ENCODE measurements at places on chromosomes 3 and 15. TPM values are rescaled to one million over a fixed set of nuclear protein-coding genes. Genes with fewer than 3 reads are reported as not detected.
A peak's percentile ranks its signal among the peaks of the same experiment; 100 is the strongest.

The PRR20G gene
- polyA plus RNA-seq: not detected

GRCh38 chr15:40302288-40302886 lies 5.3 kb downstream of the PLCB2 start:
- no peak for DNase-seq

DNA sequence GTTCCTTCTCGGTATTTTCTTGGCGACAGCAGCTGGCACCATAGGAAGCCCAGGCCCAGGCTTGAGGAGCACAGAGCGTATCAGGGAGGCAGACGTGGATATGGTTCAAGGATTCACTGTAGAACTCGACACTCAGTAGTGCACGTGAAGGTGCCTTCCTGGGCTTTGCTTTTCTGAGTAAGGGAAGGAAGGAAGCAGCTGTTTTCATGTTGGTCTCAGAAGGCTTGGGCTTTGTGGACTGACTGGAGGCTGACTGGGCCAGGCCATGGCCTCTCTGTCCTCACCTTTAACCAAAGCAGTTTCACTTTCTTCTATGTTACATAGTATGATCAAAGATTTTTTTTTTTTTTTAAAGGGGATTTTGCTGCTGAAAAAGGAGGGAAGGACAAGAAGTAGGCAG lies 6.9 kb upstream of the GHRL start:
- DNase-seq: no peak

DNA sequence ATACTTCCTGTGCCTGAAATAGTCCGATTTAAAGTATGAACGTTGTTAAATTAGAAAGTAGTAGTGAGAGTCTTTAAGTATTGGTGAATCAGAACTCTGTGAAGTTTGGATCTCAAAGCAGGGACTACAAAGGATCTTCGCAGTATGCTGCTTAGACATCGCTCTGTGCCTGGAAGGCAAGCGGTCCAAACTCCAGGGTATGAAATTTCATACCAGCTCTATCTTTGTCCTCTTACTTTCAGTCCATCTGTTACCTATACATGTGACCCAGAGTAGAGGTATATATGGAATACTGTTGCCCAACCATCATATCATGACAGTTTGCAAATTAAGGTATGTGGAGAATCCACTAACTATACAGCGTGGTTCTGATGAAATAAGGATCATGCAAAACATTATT lies 34.5 kb downstream of the VPS8 start:
- no peak for DNase-seq

DNA sequence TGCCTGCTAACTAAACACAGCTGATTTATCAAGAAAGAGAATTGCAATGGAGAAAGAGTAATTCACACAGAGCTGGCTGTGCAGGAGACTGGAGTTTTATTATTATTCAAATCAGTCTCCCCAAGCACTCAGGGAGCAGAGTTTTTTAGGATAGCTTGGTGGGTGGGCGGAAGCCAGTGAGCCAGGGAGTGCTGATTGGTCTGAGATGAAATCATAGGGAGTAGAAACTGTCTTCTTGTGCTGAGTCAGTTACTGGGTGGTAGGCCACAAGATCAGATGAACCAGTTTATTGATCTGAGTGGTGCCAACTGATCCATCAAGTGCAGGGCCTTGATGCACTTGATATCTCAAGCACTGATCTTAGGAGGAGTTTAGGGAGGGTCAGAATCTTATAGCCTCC lies 891.9 kb upstream of the CADM2 start:
- DNase-seq: no peak

DNA sequence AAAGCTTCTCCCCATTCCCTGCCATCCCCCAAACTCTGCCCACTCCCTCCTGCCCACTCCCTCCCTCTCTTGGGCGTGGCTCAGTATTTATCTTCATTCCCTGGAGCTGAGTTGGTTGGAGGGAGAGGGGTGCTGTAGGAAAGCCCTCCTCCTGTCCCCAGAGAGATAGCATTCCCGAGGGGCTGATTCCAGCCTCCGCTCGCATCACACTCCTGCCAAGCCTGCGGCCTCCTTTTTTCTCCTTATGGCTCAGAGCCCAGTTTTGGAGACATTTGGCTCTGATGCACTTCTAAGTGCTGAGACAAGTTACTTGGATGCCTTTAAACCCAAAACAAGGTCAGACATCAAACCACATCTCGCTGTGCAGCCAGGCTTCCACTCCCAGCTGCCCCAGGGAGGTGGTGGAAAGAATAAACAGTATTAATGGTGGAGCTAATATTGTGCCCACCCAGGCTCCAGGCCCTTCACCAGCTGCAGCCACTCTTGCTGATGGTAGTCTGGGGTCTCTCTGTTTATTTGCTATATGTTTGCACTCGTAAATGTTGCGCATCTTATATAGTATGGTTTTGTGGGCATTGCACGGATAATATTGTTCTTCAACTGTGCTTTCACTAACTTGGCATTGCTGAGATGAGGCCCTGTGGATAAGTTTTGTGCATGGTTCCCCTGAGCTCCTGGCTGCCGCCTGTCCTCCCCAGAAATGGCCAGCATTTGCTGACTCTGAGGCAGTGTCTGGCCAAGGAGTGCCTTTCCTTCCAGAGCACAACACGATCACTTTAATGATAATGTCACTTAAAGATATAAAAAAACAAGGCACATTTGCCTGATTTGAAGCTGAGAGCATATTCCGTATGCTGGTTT lies 157.2 kb downstream of the LRRC28 start:
- DNase-seq: peak; percentile 86

- DNase-seq: no peak
These were observed 333.5 kb upstream of the NR2E3 start for GRCh38 chr15:71476823-71477222.

- DNase-seq: no peak
These were observed 114.3 kb downstream of the STAC start for GRCh38 chr3:36494461-36495109.

DNA sequence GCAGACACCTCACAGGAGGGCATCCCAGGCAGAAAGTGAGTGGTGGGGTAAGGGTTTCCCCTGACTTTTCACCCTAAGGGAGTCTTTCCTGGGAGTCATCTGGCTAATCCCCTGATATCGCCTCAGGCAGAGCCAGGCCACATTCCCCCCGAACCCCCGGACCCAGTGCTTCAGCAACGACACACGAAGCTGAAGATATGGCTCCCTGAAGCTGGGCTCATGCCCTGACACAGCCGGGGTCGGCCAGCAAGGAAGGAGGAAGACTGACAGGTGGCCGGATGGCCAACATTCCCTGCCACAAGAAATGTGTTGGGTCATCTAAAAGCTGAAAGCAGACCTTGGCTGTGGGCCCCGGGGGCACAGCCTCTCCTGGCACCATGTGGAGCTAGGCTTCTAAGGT lies 14.4 kb downstream of the CHST13 start:
- no peak for DNase-seq

DNA sequence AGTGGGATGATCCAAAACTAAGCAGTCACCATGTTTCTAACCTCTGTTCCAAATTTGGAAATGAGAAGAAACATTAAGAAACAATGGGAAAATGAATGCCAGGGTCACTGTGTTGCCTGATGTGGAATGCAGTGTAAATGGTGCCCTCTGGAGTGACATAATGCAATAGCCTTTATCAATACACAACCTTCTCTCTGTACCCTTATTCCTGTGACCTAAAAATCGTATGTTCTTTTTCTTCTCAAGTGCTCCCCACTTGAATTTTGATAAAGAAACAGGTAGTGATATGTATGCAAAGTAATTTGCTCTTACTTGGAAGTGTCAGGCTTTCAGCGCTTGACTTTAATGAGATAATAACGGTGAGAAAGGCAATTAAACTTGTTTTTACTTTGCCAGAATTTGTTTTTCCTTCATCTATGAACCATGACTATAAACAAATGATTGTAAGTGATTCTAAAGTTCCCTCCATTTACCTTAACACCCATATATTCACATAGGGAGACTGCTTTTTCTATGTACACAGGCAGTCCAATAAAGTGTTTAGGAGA lies 145.8 kb upstream of the THRB start:
- peak; percentile 39 for DNase-seq

The IQCH gene
- polyA plus RNA-seq: 3.9 TPM

- no peak for DNase-seq
These were observed 38.1 kb upstream of the TMC3 start for GRCh38 chr15:81411969-81412633.

The UROC1 gene
- polyA plus RNA-seq: 0.10 TPM

GRCh38 chr15:37574985-37575384 lies 359.5 kb upstream of the TMCO5A start:
- DNase-seq: no peak

DNA sequence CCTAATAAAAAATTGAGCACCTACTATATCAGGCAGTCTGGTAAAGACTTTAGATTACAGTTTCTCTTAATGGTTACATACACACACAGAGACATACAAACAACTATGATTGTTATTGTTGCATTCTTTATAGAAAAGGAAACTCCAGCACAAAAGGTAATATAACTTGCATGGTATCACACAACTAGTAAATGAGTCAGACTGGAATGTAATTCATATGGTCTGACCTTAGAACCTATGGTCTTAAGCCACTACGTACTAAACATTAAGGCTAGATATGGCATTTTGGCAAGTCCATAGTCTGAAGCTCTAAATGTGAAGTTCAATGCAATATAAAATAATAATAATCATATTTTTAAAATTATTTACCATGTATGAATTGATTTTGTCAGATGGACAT lies 380.6 kb downstream of the LSAMP start:
- no peak for DNase-seq

DNA sequence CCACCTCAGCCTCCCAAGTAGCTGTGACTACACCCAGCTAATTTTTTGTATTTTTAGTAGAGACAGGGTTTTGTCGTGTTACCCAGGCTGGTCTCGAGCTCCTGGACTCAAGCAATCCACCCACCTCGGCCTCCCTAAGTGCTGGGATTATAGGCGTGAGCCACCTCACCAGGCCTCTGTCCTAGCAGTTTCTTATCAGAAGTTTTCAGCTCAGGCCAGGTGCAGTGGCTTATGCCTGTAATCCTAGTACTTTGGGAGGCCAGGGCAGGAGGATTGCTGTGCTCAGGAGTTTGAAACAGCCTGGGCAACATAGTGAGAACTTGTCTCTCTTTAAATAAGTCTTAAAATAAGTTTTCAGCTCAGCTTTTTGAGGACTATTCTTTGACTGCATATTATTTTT lies 48.4 kb downstream of the SGO1 start:
- DNase-seq: no peak

GRCh38 chr3:126540342-126540849 lies 16.4 kb downstream of the CHST13 start:
- no peak for DNase-seq

The CHST13 gene
- polyA plus RNA-seq: 0.48 TPM

The PARP16 gene
- 8.4 TPM for polyA plus RNA-seq

The MITF gene
- polyA plus RNA-seq: 1.6 TPM

The RTP4 gene
- 2.0 TPM for polyA plus RNA-seq

GRCh38 chr3:124587053-124587408 lies 143.2 kb upstream of the UMPS start:
- DNase-seq: no peak

The C3orf52 gene
- 0.27 TPM for polyA plus RNA-seq

- no peak for DNase-seq
These were observed 558.5 kb upstream of the ARRDC4 start for GRCh38 chr15:97401970-97402369.

DNA sequence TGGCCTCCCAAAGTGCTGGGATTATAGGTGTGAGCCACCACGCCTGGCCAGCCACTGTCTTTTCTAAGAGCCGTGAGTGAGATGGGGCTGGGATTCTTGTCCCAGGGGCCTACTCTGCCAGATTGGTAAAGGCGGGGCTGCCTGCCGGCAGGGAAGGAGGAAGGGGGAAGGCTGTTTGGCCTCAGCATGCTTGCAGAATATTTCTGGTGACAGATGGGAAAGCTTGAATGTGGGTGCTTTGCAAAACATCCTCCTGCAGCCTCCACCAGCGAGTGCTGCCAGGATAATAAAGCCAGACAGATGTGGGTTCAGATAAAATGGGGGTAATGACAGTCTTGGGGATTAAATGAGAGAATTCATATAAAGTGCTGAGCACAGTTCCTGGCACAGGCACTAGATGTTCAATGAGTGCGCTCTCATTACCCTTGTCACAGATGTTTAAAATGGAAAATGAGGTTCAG lies 19.8 kb upstream of the ACOX2 start:
- DNase-seq: no peak

All from brain (organoid and tissue), 16 donors.